ENCODE measurements at places on chromosomes 7 and 10.

DNA sequence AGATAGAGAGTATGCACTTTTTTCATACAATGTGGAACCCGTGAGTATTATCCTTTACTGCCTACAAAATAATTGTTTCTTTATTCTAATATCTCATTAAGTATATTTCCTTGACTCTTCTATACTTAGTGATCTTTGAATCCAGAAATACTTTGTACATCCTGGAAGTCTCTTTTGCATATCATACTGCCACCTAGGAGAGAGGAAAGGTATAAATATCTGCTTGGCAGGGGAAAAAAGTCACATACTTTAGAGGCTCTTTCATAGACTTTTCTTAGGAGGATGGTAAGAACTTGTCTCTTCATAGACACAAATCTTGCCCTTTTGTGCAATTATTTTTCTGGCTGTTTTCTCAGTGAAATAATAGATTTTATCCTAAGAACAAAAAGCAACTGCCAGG lies 436.0 kb downstream of the PAXIP1 start:
- no peak for DNase-seq

GRCh38 chr10:103188853-103189252 lies 4.2 kb downstream of the NT5C2 start:
- no peak for DNase-seq

DNA sequence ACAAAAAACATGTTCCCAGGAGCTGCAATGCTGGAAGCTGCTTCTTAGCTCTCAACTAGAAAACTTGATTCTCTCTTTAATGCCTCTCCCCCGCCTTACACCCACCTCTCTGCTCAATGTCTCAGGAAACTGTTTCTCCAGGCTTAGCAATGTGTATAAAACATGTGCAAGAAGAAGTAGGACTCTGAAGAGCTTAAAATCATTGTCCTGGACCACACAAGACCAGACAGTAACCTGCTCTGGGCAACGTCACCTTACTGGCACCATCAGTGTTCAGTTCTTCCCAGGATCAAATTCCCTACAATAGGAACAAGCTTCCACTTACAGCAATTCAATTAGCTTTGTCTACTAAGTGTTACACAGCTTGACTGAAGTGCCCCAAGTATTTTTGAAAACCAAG lies 104.9 kb downstream of the RAPGEF5 start:
- DNase-seq, result no peak

- DNase-seq, result no peak
Measured at GRCh38 chr10:61971003-61971325, 69.5 kb downstream of the ARID5B start.

- no peak for DNase-seq
Measured at GRCh38 chr10:89263091-89263490, 11.5 kb upstream of the LIPA start.

DNA sequence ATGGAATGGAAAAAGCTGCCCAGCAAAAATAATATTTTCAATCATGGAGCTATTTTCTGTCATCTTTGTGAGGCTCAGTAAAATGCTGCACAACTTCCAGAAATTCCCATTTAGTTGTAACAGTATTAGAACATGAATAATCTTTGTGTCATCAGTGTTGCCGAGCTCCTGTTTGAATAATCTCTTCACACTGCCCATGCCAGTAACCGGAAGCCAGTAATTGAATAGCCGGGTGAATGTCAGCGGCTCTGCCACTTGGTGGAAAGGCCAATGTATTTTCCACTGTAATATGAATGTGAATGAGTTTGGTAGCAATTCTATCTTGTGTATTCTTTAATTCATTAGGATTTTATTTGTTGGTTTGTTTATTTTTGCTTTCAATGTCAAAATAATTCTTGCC lies 172.5 kb upstream of the INSYN2A start:
- DNase-seq, result no peak

GRCh38 chr10:131137223-131137622 lies 174.3 kb downstream of the TCERG1L start:
- no peak for DNase-seq

GRCh38 chr10:6464862-6465430 lies 115.1 kb downstream of the PRKCQ start:
- DNase-seq, result no peak

DNA sequence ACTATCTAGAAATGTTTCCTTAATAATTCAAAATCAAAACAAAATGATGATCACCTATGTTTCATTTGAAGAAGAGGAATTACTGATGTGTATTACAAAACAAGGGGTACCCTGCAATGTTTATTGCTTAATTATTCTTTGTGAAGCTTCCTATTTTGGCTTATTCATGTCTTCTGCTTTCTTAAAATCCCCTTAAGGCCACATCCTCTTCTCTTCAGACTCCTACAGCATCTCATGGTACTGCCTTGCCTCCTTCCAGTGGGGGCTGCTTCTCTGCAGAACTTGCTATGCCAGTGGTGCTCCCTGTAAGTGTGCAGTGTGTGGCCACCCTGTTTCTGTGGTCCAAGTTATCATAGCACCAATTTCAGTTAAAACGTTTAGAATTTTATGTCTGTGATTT lies 35.0 kb downstream of the CCDC146 start:
- DNase-seq, result no peak

DNA sequence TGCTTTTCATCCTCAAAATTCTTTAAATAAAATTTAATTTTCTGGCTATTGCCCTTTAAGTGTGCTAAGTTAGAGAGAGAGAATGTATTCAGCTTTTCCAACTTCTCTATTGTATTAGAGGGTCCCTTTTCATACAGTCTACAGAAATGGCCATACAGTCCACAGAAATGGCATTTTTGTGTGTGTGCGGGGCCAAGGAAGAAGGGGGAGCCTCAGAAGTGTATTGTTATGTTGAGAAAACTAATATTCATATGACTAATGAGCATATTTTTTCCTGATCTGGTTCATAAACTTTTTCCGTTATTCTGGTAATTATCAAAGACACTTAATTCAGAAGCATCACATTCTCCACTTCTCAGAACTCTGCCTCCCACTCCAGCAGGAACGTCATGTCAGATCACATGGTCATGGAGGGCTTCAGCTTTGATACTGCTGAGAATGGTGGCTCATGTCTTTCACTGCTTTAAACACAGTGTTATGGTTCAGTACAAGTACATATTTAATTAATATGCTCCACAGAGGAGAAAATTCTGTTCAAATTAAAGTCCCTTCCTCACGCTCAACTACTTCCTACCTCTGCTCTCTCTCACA lies 37.1 kb downstream of the ELMO1 start:
- DNase-seq, result peak; percentile 41

- no peak for DNase-seq
Measured at GRCh38 chr7:121510302-121510701, 114.2 kb upstream of the FAM3C start.

GRCh38 chr10:91007655-91008054 lies 86.8 kb upstream of the ANKRD1 start:
- no peak for DNase-seq

DNA sequence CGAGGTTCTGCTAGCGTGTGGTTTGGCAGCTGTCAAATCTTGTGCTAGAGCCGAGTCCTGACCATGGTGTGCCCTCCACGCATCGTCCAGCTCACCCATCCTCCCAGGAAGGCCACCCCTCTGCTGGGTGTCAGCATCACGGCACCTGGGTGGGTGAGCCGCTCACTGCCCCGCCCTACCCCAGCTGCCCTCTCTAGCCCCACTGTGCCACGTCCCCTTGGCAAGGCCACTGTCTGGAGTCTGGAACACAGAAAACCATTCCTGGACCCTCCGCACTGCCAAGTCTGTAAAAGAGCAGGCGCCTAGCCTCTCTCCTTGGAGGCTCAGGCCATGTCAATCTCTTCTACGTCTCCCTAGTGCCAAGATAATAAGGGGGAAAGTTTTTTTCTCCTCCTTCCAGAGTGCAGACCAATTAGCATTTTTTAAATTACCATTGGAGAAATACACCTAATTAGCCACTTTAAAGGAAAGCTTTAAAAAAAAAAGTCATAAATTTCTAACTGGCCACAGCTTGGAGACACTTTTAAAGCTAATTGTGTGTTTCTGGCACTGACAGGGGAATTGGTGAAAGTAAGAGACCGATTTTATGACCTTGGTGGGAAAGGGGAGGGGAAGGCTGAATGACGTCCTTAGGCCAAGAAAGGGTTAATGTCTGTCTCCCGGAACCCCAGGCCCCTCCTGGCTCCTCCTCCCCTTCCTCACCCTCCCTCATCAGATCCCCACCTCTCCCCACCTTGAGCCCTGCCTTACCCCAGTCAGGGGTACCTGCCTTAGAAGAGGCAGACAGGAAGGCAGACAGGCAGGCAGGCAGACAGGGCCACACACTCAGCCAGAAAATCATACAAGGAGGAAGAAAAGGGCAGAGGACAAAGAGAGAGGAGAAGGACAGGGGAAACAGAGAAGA lies 151.2 kb downstream of the PLXNA4 start:
- no peak for DNase-seq

DNA sequence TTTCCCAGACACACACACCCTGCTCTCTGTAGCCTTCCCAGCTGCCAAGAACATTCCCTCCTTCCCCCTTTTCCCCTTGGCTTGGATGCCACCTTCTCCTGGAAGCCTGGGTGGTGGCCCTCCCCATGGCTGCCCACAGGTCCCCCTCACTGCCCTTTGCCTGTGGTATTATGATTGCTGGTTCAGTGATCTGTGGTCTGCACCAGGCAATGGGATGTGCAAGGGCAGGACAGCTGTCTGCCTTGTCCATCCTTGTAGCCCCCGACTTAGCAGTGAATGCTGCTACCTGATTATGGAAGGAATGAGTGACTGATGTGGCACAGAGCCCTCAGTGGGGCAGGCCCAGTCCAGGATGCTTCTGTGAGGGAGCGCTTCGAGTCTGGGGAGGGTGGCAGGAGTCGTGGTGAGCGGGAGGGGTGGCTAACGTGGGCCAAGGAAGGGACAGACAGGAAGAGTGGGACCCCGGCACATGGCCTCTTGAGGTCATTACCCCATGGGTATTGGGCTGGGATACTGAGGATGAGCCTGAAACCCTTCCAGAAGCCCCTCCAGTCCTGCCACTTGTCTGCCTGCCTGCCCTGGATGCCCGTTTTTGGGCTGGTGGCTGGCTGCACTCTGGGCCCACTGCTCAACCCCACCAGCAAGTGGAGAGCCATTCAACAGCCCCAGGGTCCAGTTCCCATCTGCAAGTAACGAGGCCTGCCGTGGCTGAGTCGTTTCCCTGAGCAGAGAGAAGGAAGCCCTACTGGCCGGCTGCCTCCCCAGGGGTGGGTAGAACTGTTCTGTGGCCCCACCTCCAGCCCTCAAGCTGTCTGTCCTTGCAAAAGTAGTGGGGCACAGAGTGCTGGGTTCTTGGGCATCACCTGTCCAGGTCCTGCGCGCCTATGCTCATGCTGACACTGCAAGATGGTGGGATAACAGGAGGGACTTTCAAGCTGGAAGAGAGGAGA lies 8.8 kb downstream of the CHST3 start:
- DNase-seq, result no peak

GRCh38 chr7:17546189-17546588 lies 247.7 kb downstream of the AHR start:
- DNase-seq, result no peak

- no peak for DNase-seq
Measured at GRCh38 chr10:69088801-69089501, 1.0 kb downstream of the SRGN start.

DNA sequence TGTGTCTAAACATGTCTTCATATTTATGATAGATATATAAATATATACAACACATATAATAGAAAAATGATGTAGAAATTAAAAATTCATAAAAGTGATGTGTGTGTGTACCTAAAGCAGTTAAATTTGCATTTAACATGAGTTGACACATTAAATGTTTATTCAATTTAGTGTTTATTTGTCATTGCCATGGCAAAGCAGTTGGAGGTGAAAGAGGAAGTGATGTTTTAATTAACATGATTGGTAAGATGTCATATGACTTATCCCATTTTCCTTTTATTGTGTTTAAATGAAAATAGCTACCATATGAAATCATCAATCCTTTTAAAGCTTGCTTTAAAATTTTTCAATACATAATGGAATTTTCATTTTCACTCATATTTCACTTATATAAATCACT lies 452.6 kb downstream of the SUGCT start:
- DNase-seq, result no peak

- DNase-seq, result no peak
Measured at GRCh38 chr7:148304456-148304855, 286.1 kb upstream of the C7orf33 start.

DNA sequence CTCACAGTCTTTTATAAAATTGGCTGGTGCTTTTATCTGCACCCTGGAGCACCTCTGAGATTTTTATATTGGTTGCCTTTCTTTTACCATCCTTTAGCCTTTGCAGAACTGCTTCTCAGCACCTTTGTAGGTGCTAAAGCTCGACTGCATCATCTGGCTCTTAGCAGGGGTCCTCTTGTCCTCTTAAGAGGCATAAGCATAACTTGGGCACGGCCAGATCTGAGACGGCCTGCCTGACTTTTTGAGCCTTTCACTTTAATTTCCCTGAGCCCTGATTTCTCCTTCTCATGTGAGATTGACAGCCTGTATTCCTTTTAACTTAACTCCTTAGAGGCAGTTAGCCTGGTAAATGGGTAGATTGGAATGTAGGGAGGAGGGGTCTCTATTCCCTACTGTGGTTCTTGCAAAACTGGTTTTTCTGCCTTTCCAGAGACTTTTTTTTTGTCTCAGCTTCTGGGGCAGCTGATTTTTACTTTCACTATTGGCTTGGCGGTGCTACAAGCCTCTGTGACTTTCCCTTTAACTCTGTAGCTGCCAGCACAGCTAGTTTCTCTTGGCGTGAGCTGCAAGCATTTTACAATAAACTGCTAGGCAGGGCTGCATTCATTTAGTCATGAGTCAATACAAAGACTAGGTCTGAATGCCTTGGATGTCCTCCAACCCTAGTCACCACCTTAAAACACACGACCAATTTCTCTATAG lies 24.0 kb downstream of the ZPBP start:
- no peak for DNase-seq

GRCh38 chr7:750111-750905 lies 23.2 kb upstream of the PRKAR1B start:
- DNase-seq, result no peak

GRCh38 chr10:127496035-127496434 lies 53.1 kb upstream of the NPS start:
- no peak for DNase-seq

DNA sequence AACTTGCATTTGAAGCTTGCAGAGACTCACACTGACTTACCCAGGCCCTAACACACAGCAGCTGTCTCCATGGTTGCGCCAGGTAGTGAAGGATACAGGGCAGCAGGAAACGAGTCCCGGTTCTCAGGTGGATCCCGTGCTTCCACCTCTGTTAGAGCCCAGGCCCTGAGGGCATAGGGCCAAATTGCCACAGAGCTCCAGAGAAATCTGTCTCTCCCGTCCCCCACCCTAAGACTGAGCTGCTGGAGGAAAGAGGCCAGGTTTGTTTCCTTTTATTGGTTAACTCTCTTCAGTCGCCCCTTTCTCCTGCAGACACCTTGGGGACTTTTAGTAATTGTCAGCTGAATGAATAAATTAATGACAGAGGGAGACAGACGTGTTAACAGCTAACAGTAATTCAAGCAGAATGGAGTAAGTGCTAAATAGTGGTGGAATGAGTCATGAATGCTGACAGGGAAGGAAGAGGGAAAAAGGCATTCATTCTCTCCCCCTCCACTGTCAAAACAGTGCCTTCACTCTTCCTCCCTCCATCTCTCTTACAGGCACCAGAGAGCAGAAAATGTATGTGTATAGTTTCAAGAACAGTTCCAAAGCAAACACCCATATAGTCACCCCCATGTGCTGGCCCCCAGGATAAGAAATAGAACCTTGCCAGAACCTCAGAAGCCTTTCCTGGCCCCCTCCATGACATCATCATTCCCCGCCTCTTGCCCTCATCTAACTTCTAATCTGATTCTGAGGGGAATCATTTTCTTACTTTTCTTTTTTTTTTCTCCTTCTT lies 16.8 kb upstream of the DLG5 start:
- DNase-seq, result no peak
